ENCODE measurements at places on chromosomes 4 and X.

- DNase-seq = no peak
Measured at GRCh38 chrX:14491689-14492088, 37.6 kb upstream of the GLRA2 start.

DNA sequence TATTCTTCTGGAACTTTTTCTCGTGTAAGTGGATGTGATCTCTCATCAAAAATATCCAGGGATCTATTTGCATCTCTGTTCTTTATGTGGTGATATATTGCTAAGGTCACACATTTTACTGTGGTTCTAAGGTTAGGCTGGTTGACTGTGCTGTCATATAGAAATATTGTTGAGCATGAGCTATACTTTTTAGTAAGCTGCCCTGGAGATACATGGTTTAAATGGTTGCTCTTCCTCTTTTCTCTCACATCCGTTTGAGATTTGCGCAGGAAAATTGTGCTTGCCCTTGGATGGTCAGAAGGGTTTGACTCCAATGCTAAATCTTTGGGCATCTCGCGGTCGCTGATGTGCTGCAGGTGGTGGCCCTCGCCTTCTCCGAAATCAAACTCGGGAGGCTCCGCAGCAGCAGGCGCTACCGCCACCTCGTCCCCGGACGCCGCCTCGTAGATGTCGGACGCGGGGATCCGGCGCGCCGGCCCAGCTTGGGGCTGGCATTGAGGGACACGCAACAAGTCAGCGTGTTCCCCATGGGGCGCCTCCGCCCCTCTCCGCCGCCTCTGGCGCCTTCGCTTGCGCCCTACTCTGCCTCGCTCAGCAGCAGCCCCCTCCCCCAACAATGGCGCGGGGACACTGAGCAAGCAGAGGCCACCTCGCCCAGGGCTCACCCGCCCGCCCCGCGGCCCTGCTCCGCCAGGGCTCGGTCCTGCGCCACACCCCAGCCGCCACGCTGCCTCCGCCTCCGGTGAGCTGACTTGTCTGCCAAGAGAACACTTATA is 154.5 kb downstream of the MSN start:
- DNase-seq = no peak

- no peak for DNase-seq
Measured at GRCh38 chr4:138269175-138269574, 27.0 kb upstream of the SLC7A11 start.

- no peak for DNase-seq
Measured at GRCh38 chr4:11160288-11160687, 268.4 kb downstream of the HS3ST1 start.

- no peak for DNase-seq
Measured at GRCh38 chr4:153748378-153748777, 11.4 kb downstream of the RNF175 start.

DNA sequence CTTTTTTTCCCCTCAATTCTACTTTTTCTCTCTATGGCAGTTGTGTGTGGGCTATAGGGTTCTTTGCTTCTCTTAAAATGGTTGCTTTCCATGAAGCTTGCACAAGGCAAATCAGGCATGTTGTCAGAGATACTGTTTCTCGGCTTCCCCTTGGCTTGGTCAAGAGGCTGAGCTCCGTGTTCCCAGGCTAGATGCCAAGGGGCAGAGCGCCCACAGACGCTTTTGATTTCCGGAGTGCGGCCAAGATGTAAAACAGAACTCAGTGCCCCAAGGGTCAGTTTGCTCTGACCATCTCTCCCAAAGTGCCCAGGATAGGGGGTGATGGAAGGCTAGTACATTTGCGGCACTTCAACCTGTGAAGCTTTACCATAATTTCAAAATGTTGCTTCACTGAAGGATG is 64.2 kb upstream of the DIPK2B start:
- peak; percentile 13 for DNase-seq

- DNase-seq = no peak
Measured at GRCh38 chr4:183544109-183544508, 39.3 kb downstream of the ING2 start.

DNA sequence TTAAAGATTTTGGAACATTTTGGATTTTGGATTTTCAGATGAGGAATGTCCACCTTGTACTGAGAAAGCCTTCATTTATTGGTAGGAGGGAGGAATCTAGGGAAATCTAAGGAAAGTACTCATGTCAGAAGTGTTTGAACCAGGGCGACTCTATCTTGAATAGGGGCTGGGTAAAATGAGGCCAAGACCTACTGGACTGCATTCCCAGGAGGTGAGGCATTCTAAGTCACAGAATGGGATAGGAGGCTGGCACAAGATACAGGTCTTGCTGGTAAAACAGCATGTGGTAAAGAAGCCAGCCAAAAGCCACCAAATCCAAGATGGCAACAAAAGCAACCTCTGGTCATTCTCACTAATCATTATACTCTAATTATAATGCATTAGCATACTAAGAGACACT is 118.9 kb downstream of the MXRA5 start:
- no peak for DNase-seq

GRCh38 chr4:26466578-26467270 is 23.6 kb downstream of the CCKAR start:
- no peak for DNase-seq

DNA sequence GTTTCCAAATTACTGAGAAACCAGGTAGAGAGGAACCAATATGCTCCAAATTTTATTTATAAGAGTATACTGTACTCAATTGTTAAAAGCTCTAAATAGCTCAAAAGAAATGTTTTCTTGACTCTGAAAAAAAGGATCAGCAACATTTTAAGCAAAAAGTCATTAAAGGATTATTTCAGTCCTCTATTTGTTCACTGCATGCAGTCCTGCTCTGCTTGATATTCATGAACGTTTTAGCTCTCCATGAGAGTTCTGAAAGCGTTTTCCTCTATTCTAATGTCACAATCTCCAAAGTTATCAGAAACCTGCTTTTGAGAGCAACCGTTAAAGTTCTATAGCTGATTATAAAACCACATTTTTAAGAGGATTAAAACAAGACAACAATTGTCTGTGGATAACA is 110.5 kb downstream of the APOOL start:
- DNase-seq = no peak

- DNase-seq = no peak
Measured at GRCh38 chr4:5460106-5460801, 248.1 kb downstream of the EVC2 start.

DNA sequence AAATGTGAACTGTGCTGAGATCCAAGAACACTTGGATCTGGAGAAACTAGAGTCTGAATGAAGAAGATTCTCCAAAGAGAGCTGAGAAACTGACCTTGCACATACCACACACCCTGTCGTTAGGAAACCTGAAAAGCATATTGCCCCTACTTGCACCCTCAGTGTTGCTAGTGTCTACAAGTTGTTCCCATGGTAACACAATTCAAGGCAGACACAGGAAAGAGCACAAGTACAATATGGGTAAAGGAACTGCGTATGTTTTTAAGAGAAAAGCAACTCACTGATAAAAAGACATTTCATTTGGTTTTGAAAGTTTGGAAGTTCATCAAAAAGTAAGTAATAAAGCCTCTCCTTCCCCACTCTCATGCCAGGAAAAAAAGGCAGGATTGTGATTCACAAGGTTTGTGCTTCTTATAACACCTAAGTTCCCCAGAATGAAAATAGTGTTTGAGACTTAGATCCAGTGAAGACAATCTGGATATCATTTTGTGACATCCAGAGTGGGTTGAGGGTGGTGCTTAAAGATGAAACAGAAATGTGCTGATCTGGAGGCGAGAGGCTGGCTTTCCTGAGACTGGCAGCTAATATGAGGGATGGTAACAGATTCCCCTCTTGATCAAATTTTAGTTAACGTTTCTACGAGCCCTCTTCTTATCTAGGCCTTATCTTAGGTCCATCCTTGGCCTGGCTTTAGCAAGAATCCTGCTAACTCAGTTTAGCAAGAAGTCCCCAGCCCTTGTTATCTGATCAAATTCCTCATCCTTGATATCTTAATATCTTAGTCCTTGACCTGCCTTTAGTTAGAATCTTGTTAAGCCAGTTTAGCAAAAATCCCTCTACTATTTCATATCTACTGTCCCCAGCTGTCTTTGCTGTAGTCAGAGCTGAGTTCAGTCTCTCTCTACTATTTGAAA is 42.3 kb downstream of the NIPAL1 start:
- DNase-seq = no peak

DNA sequence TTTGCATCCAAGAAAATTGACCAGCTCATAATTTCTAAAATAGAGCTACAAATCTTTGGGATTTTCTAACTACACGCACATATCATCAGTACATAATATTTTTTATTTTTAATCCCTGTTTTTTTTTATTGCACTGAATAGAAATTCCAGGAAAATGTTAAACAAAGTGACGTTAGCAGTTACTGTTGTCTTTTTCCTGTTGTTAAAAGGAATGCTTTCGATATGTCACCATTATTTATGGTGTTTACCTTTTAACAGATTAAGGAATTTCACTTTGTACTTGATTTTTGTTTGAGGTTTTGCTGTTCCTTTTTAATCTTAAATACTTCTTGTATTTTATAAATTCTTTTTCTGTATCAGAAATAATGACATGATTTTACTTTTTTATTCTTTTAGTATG is 89.7 kb downstream of the TMEM144 start:
- DNase-seq = no peak

DNA sequence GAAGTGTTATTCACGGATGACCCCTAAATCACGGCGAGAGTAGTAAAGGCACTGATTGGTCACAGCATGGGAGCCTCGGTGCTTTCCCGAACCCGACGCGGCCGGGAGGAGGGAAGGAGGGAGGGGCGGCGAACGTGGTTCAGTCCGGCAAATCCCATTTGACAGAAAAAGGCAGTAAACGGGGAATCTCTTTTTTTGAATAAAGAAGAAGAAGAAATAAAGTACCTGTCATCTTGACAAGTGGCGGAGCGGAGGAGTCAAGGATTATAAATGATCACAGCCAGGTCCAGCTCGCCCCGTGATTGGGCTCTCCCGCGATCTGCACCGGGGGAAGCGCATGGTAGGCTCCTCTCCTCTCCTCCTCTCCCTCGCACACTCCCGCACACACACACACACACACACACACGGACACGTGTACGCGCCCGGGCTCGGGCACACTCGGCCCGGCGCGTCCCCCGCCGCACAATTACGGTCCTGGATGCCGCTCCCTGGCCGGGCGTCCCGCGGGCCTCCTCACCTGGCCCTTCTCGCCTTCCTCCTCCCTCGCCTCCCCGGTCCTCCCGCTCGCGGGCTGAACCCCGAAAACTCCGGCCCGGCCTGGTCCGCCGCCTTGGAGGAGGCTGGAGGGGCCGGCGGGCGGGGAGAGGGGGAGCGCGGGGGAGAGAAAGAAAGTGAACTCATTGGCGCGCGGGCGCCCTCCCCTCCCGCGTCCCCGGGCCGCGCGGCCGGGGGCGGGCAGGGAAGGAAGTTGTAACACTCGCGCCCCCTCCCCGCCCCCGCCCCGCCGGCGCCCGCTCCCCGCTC is 99.2 kb upstream of the TENM3 start:
- DNase-seq = no peak

GRCh38 chrX:133918361-133918771 is 67.0 kb downstream of the GPC3 start:
- DNase-seq = no peak

GRCh38 chrX:23908219-23909004 is 606 bp downstream of the CXorf58 start:
- no peak for DNase-seq

DNA sequence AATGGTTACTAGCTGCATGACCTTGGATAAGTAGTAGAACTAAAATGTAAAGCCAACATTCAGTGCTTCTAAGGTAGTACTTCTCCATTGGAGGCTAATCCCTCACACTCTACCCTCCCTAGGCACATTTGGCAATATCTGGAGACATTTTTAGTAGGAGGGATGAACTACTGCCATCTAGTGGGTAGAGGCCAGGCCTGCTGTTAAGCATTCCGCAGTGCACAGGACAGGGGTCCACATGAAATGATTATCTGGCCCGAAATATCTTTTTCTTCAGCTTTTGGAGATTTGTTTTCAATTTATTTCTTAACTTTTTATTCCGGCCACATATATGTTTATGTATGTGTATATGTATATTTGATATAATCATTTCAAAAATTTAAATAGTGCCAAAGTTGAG is 36.0 kb upstream of the SPANXC start:
- DNase-seq = peak; percentile 37

GRCh38 chr4:3388471-3389232 is 53.1 kb upstream of the HGFAC start:
- DNase-seq = no peak

- DNase-seq = no peak
Measured at GRCh38 chr4:184528713-184529112, 54.4 kb upstream of the IRF2 start.

- DNase-seq = no peak
Measured at GRCh38 chr4:27149541-27150212, 289.0 kb downstream of the STIM2 start.

- no peak for DNase-seq
Measured at GRCh38 chr4:150580306-150580705, 1.6 kb upstream of the MAB21L2 start.

- DNase-seq = no peak
Measured at GRCh38 chr4:8353912-8354453, 84.4 kb downstream of the HTRA3 start.

DNA sequence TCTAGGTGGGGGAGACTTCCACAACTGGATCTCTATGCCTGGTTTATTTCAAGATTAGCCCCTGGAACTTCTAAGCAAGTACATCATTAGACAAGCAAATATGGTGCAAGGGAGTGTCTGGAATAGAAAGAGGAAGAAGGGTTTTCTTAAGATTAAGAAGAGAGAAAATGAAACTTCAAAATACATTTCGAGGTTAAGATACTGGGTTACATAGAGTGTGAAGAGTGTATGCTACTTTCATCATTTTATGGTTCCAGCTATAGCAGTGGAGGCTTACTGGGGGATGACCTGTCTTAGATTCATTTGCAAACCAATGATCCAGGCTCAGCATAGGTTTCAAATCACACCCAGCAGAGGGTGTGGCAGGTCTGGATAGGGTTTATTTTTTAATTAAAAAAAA is 144.4 kb upstream of the GATB start:
- no peak for DNase-seq

DNA sequence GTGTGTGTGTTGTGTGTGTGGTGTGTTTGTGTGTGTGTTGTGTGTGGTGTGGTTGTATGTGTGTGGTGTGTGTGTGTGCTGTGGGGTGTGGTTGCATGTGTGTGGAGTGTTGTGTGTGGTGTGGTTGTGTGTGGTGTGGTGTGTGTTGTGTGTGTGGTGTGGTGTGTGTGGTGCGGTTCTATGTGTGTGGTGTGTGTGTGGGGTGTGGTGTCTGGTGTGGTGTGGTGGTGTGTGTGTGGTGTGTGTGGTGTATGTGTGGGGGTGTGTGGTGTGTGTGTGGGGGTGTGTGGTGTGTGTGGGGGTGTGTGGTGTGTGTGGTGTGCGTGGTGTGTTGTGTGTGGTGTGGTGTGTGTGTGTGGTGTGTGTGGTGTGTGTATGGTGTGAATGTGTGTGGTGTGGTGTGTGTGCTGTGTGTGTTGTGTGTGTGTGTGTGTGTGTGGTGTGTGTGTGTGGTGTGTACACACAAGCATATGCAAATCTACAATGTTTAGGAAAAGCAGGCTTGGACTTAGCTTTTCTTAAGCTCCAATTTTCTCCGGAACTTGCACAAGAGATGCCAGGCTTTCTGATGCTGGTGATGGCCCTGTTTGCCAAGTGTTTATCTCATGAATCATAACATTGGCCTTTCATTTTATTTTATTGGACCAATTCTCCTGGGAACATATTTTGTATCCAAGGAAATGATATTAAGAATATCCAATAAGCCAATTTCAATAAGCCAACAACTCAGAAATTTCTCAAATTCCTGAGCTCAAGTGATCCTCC is 148.7 kb downstream of the SPATA18 start:
- no peak for DNase-seq

Data from globus pallidus (tissue), 1 donor.